Neural progenitor cell (in vitro differentiated cells): ENCODE measurements at places on chromosomes 11 and 22.

GRCh38 chr11:32440312-32440908 is 5.1 kb upstream of the WT1 start:
- DNase-seq, result no peak

DNA sequence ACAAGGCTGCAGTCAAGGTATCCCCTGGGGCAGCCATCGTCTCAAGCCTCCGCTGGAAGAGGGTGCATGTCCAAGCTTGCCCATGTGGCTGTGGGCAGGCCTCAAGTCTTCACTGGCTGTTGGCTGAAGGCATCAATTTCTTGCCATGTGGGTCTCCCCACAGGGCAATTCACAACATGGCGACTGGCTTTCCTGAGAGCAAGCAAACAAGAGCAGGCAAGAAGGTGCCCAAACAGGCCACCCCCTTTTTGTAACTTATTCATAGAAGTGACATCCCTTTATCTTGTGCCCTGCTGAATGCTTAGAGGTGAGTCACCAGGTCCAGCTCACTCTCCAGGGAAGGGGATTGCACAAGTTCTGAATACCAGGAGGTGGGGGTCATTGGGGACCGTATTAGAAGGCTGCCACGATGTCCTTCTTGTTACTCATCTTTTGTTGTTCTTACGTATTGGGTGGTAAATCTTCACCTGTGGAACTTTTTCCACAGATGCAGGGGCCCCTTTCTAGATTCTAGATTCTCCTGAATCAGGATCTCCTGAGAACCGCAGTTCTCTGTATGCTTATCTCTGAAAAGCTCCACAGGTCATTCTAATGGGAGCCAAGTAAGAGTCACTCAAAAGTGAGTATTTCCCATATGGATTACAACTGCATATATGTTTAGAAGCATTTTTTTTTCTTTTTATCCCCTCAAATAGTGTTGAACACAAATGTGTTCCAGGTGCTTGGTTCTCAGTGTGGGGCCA is 44.2 kb upstream of the MICAL2 start:
- DNase-seq, result no peak

DNA sequence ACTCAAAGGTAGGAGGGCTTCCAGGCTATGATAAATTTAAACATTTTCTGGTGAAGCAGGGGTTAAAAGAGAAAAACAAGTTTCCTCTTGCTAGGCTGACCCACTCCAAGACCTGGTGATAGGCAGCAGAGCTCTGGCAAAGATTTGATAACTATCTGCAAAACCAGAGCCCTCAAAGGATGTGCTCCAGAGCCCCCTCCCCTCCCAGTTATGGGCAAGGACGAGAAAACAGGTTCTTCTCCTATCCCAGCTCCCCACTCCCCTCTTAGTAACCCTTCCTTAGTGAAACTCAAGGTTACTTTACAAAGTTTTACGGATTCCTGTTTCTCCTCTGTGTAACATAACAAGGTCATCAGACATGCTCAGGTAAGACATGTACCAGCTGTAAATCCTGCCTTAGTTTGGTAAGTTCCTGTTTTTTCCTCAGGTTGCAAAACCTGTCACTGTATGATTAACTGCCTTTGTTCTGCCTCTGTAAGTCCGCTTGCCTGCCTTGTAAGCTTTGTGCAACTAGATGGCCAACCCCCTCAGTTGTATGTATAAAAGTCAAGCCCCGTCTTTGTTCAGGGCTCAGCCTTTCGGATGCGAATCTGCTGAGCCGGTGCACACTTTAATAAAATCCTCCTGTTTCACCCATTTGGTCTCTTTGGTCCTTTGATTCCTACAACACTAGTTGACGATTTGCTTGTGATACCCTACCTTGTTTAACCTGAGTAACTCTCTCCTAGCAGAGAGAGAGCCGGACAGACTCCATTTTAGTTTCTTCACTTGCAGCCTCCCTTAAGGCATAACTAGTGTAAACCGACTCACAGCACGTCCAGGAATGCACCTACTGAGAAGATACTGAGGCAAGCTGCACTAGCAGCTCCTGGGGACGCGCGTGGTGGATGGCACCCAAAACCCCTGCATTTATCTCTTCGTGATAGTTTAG is 13.9 kb downstream of the APOBEC3H start:
- peak; percentile 68 for DNase-seq

- DNase-seq, result no peak
Measured at GRCh38 chr22:46557736-46558480, 20.5 kb upstream of the CELSR1 start.

- DNase-seq, result peak; percentile 14
Measured at GRCh38 chr11:100808904-100809491, 121.9 kb downstream of the ARHGAP42 start.

GRCh38 chr11:1139441-1140083 is 18.2 kb upstream of the MUC5AC start:
- no peak for DNase-seq

DNA sequence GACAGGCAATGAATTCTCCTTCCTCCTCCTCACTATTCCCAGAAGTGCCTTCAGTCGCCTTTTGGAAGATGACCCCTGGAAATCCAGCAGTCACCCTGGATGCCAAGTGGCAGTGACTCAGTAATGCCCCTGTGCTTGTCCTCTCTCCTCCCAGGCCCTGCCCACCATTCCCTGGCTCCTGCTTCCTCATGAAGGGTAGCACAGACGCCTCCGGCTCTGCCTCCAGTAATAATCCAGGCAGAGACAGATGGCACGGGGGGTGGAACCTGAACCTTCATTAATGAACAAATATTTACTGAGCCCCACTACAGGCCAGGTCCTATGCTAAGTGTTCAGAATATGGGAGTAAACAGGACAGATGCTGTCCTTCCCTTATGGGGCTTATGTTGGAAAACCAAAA is 23.2 kb downstream of the SYT13 start:
- DNase-seq, result no peak

DNA sequence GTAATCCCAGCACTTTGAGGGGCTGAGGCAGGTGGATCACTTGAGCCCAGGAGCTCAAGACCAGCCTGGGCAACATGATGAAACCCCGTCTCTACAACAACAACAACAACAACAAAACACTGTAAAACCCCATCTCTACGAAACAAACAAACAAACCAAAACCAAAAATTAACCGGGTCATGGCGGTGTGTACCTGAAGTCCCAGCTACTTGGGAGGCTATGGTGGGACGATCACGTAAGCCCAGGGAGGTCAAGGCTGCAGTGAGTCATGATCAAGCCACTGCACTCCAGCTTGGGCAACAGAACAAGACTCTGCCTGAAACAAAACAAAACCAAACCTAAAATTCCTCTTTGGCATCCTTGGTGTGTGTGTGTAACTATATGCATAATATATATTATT is 7.0 kb upstream of the POLA2 start:
- no peak for DNase-seq

GRCh38 chr11:71267807-71268421 is 15.5 kb upstream of the SHANK2 start:
- no peak for DNase-seq

GRCh38 chr11:129190087-129190486 is 2.0 kb downstream of the ARHGAP32 start:
- no peak for DNase-seq

GRCh38 chr11:13224324-13224723 is 53.3 kb upstream of the BMAL1 start:
- no peak for DNase-seq

GRCh38 chr11:1654388-1655167 is 25.0 kb downstream of the KRTAP5-5 start:
- no peak for DNase-seq

GRCh38 chr11:134038897-134039470 is 29.9 kb upstream of the JAM3 start:
- DNase-seq, result peak; percentile 68

- DNase-seq, result no peak
Measured at GRCh38 chr11:1041936-1042608, 5.6 kb upstream of the MUC6 start.

GRCh38 chr11:116170526-116171120 is 602.2 kb downstream of the BUD13 start:
- DNase-seq, result no peak

DNA sequence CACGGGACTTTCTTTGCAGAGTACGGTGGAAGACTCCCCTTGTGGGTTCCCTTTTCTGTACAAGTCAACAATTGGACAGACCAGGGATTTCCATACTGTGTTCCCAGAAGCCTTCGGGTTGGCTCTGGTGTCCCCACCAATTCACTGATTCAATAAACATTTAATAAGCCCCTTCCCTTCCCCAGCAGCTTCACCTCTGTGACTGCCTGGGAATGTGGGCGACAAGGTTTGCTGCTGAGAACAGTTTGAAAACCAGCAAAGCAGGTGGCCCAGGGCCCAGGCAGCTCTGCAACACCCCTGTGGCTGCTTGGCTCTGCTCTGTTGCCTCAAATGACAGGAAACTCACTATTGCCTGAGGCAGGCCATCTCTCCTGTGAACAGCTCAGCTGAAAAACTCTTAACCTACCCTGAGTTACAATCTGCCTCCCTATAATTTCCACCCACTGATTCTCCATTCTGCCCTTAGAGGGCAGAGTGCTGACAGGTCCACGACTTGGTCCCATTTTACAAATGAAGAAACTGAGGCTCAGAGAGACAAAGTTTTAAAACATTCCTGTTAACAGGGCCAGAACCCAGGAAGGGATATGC is 10.4 kb downstream of the ADORA2A start:
- no peak for DNase-seq

GRCh38 chr22:21020802-21021429 is 6.0 kb downstream of the P2RX6 start:
- peak; percentile 55 for DNase-seq

DNA sequence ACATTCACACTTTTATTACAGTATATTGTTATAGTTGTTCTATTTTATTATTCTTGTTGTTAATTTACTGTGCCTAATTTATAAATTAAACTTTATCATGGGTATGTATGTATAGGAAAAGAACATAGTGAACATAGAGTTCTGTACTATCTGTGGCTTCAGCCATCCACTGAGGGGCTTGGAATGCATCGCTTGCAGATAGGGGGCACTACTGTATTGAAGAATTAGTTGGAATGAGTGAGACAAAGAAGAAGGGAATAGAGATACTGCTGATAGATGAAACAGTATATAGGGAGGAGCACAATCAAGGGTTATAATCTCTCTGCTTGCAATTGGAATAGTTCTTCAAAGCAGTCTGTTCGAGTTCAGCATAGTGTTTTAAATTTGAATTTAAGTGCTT is 432.2 kb downstream of the RAB38 start:
- DNase-seq, result peak; percentile 47

- no peak for DNase-seq
Measured at GRCh38 chr11:60457576-60457975, 1.9 kb downstream of the MS4A1 start.

DNA sequence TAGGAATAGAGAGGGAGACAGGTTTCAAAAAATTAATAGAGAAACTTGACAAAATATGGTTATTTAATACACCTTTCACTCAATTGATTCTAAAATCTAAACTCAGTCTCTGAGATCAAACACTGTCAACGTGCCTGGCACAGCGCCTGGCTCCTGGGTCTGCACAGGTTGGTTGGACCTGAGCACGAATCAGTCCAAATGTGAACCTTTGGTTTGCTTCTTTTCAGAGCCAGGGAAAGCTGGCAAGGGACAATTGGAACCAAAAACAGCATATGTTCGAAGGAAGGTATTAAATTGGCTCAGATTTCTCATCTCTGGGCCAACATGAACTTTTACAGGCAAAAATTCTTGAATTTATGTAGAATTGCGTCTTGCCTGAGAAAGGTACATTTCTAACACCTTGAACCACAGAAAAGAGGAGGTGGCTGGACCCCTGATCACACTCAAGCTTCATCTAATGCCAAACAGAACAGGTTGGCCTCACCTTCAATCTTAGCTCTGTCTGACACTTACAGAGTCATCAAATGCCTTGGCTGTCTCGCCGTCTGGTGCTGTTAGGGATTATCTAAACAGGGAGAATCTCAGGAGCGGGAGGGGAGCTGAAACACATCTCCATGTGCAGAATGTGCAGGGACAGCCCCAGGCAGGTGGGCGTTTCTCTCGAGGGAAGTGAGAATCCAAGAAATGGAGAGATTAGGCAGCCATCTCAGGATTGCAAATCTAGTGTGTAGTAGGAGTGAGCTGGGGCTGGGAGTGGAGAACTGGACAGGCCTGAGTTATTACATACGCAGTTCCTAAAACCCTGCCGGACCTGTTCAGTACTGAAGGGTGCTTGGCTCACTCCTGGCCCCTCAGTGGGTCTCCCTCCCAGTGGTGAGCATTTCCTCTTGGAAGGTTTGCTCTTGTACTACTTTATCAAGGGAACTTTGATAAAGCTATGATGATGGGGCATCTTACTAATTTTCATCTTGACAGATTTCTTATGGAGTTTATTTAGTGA is 442.2 kb upstream of the B3GAT1 start:
- no peak for DNase-seq

DNA sequence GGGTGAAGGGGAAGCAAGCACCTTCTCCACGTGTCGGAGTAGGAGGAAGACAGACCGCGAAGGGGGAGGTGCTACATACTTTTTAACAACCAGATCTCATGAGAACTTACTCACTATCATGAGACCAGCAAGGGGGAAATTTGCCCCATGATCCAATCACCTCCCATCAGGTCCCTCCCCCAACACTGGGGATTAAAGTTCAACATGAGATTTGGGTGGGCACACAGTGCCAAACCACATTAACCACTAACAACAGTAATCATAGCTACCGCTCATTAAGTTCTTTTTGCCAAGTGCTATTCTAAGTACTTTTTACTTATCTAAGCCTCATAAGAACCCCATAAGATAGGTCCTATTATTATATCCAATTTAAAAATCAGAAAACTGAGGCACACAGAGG is 450.5 kb upstream of the DDI1 start:
- DNase-seq, result no peak

DNA sequence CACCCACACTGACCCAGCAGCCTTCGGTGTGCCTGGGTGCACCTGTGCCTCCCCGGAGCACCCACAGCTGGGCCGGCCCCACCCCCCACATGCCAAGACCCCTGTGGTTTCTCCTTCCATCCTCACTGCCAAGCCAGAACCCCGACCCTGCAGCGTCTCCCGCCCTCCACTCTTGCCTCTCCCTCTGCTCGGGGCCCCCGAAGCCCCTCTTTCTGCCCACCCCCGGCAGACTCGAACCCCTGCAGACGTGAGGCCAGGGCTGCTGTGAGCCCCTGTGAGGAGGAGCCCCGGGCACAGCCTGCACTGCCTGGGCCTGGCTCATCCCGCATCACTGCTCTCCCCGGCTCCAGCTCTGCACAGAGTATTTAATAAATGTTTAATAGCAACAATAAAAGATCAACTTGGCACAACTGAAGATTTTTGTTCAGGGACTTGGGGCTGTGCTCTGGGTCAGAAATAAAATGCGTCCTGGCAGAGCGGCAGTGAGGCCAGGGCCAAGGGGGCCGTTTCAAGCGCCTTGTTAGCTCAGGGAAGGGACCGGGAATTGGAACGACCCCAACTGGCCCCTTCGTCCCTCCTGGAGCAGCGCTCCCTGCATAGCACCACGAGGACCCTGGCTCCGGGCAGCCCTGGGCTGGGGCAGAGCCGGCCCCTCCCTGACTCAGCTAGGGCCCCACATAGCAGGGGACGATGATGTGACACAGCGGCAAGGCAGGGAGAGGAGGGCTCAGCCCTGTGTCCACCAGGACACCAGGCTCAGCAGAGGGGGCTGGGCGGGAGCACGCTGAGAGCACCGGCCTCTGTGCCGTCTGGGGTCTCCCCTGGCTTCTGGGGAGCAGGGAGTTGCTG is 520.8 kb downstream of the BRD1 start:
- no peak for DNase-seq

- peak; percentile 97 for DNase-seq
Measured at GRCh38 chr11:61480994-61481335, 27.6 kb upstream of the LRRC10B start.

GRCh38 chr22:43216738-43217137 is 29.8 kb upstream of the TTLL12 start:
- no peak for DNase-seq

- peak; percentile 92 for DNase-seq
Measured at GRCh38 chr11:118572061-118572980, at the start of gene ARCN1. Gene ARCN1 (plus strand): TSS chr11:118572409. CDS start chr11:118572548, 139 bp downstream.
